ENCODE measurements at places on chromosomes 5 and 9.

DNA sequence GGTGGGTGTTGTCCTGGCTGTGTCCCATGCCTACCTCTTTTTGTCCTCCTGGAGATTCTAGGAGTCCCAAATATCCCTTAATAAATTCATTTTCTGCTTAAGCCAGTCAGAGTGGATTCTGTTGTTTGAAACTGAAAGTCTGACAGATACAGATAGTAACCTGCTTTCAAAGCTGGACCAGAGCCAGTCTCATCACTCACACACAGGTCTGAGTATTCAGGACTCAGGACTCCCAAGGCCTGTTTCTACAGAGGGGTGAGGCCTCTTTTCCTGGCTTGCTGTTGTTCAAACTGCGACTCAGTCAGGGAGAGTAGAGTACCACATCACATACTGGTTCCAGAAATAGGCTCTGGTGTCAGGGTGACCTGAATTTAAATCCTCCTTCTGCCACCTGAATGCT lies 190.1 kb downstream of the PAX5 start:
- DNase-seq, result no peak

- DNase-seq, result no peak
Observed at GRCh38 chr5:19369048-19369447, 619.0 kb downstream of the CDH18 start.

DNA sequence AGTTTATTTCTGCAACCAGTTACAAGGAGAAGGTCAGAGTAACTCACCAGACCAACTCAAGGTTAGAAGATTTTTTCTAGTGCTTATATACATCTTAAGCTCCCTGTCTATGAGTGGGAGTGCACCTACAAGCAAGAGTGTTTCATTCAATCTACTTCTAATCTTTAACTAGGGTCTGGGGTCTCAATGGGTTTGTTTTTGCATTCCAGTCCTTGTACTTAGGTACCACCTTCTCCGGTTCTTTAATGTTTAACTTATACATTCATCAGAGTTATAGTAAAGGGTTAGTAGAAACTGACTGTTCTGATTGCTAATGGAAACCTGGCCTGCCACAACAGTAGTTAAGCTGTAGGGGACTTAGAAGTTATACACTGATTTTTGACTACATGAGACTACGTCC lies 271.7 kb downstream of the HTR1A start:
- DNase-seq, result no peak

- DNase-seq, result no peak
Observed at GRCh38 chr5:177396078-177396477, 4.4 kb downstream of the PFN3 start.

DNA sequence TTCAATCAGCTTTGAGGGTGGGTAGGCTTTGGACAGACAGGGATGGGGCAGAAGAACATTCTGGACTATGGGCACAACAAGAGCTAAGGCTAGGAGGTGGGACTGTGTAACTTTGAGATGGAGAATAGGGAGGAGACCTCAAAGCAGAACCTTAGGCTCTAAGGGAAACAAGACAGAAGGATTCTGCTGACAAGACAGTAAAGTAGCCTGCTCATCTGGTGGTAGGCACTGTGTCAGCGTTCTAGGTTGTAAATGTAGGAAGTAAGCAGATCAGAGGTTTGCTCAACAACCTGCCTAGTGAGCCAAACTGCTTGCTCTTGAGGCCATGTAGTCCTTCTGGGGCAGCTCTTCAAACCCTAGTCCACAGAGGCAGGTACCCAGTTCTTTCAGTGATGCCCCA lies 15.0 kb upstream of the IL12B start:
- no peak for DNase-seq

GRCh38 chr5:1648806-1649205 lies 125.0 kb upstream of the LPCAT1 start:
- no peak for DNase-seq

GRCh38 chr5:16626696-16627264 lies 10.0 kb upstream of the RETREG1 start:
- DNase-seq, result peak; percentile 41

- peak; percentile 23 for DNase-seq
Observed at GRCh38 chr5:152271420-152271819, 133.7 kb downstream of the NMUR2 start.

DNA sequence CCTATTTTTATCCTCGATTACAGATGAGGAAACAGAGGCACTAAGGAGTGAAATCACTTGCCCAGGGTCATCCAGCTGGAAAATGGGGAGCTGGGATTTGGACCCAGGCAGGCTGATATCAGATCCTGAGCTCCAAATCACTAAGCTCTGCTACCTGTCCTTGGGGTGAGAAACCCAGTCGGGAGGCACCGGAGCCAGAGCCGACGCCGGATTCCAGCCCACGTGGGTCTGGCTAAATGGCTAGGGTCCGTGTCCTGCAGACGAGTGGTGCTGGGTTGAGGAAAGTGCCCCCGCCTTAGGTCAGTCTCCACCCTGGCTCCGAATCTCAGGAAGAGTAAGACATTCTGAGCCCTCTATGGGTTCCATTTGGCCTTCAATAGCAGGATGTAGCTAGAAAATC lies 61.3 kb upstream of the GGTA1 start:
- DNase-seq, result no peak

DNA sequence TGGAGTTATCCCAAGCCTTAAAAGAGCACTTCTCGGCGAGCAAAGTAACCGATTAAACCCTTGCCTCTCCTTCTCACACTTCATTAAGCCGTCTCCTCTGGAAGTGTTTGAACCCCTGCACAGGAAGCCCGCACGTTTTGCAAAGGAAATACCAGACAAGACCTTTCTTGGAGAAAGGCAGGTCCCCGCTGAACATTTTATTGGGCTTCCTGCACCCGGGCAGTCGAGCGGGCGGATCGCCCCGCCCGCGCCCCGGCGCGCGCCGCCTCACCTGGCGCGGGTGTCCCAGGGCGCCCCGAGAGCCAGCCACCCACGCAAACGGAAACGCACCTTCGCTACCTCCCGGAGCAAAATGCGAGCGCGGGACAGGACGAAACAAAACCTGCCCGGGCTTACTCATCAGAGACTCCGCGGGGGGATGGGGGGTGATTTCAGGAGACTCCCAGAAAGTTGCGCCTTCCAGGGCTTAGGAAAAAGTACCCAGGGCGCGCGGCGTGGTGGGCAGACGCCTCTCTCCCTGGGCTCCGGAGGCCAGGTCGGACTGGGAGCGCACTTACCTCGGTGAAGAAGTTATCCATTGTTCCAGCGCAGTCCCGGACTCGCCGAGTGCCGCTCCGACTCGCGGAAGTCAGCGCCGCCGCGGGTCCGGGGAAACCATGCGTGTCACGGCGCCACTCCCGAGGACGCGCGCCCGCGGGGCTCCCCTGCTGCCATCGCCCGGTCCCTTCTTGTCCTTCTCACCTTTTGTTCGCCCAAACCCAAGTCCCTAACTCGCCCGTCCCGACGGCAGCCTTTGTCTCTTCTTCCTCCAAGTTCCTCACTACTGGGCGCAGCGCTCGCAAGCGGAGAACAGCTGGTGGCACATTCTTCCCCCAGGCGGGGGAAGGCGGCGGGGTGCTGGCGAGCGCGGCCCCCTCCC lies 598 bp downstream of the MYO10 start:
- no peak for DNase-seq

DNA sequence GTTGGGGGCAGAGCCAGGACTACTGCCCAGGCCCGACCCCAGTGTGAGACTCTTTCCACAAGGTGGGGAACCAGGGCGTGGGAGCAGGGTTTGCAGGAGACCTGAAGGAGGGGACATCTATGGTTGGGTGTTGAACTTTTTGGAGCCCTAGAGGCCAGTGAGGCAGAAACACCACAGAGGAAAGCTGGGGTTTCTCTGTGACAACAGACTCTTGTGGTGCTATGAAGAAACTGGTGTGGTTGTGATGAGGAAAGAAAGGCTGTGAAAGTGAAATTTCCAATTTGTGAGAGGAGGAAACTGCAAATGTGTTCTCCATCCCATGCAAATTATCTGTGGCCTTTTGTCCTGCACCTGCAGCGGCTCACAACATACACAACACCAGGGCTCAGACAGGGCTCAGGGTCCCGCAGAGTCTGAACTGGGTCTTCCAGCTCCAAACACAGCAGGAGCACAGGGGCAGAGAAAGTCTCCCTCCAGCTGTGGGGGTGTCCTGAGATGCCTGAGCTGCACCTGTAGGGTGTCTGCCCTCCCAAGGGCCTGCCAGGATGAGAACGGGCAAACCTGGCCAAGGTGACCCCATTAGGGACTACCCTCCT lies 51.4 kb upstream of the GRHPR start:
- no peak for DNase-seq

GRCh38 chr5:10018201-10019069 lies 231.3 kb downstream of the ATPSCKMT start:
- DNase-seq, result peak; percentile 88

GRCh38 chr9:112332977-112333638 lies at the start of gene PTBP3:
PTBP3 (minus strand) TSS chr9:112333619; CDS start chr9:112297865, 35,754 bp downstream.
- peak; percentile 41 for DNase-seq

DNA sequence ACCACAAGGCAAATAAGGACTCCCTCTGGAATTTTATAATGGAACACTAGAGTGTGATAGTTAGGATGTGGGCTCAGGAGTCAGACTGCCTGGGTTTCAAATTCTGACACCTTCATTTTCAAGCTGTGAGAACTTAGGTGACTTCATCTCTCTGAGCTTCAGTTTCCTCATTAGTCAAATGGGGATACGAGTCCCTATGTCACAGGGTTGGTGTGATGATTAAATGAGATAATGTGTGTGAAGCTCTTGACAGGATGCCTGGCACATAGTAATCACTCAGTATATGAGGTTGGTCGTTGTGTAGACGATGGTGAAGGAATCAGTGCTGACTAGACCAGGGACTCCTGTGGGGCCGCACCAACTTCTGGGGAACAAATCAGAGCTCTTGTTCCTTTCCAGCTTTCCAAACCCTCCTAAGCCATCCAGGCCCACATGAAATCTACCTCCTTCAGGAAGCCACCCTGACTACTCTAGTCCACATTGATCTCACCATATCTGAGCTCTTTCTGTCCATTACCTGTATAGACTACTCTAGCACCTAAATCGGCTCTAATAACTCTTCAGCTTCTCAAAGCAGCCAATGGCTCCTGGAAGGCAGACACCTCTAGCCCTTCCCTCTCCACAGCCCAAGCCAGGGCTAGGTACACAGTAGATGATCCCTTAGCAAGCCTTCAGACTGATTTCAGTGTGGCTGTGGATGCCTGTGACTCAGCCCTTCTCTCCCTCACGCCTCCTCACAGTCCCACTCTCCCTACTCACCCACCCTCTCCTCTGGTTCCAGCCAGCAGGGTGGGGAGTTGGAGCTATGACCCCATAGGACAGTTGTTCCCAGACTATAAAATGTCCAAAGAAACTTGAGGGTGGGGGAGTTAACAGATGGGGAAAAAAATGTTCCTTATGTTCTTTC lies 2.5 kb upstream of the TCF7 start:
- peak; percentile 57 for DNase-seq

DNA sequence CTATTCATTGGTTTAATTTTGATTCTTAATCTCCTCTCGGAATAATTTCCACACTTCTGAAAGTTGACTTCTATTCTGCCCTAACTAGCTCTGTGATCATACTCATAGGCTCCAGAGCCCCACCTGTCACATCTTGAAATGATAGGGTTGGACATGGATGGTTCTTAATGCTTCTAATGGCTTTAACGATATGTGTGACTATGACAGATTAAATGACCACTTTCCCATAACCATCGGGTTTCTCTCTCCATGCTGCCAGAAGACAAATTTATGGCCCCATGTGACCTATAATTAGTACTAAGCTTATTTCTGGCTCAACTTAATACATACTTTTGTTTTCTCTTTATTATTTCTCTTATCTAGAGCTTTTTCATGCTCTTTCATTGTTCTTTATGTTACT lies 251.1 kb upstream of the TUT7 start:
- no peak for DNase-seq

GRCh38 chr5:172637110-172637580 lies 3.9 kb upstream of the NEURL1B start:
- peak; percentile 10 for DNase-seq

GRCh38 chr5:60526336-60526875 lies 173.6 kb downstream of the DEPDC1B start:
- no peak for DNase-seq

DNA sequence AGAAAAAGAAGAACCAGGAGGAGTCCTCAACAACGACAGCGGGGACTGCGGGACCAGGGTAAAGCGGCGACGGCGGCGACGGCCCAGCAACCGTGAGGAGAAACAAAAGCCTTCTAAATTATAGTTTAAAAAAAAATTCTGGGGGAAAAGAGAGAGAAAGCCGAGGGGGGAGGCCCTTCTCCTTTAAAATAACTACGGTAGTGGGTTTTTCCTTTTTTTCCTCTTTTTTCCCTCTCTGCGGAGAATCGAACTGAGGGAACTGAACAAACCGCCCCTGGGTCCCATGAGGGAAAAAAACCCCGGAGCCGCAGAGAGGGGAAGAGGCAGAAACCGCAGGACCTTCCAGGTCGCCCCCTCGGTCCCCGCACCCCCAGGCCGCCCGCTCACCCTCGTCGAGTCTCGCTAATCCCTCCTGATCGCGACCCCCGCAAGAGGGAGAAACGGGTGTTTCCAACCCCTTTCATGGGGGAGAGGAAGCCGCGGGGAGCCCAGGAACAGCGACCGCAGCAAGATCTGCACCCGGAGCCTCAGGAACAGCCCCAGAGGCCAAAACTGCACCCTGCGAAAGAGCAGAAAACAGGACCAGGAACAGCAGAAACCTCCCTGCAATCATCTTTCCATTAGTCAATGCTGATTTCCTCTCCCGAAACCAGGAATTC lies 453 bp downstream of the CPEB4 start:
- DNase-seq, result no peak

DNA sequence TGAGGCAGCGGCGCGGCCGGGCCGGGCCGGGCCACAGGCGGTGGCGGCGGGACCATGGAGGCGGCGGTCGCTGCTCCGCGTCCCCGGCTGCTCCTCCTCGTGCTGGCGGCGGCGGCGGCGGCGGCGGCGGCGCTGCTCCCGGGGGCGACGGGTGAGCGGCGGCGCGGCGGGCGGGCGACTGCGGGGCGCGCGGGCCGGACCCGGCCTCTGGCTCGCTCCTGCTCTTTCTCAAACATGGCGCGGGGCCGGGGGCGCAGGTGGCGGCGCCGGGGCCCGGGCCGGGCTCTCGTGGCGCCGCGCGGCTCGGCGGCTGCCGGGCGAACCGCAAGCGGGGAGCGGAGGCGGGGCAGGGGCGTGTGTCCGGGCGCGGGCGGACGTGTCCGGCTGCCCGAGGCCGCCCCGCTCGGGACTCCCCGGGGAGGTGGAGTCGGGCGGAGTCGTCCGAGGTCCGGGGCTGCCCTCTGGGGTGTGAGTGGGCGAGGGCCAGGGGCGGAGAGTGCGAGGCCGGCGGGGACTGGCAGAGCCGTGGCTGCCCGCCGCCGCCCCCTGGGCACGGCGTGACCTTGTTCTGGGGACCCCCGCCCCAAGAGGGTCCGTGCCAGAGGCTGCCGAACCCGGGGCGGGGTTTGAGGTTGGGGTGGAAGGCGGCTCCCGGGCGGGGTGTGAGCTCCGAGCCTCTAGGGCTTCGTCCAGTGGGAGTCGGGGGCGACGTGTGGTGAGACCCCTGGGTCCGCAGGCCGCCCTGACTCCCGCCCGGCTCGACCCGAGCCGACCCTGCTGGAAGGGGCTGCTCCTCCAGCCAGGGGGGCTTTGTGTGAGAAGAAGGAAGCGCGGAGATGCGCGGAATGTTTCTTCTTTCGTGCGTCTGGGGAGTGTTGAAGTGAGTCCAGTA lies 485 bp downstream of the TGFBR1 start:
- peak; percentile 47 for DNase-seq

Measured in renal cortical epithelial cell (primary cell).